GM04504 (cell line): ENCODE measurements at places on chromosomes 5 and 9.

- no peak for DNase-seq
Observed at GRCh38 chr5:473551-474192, 30.7 kb downstream of the EXOC3 start.

GRCh38 chr9:115998666-115999065 lies 154.9 kb upstream of the PAPPA start:
- DNase-seq: no peak

DNA sequence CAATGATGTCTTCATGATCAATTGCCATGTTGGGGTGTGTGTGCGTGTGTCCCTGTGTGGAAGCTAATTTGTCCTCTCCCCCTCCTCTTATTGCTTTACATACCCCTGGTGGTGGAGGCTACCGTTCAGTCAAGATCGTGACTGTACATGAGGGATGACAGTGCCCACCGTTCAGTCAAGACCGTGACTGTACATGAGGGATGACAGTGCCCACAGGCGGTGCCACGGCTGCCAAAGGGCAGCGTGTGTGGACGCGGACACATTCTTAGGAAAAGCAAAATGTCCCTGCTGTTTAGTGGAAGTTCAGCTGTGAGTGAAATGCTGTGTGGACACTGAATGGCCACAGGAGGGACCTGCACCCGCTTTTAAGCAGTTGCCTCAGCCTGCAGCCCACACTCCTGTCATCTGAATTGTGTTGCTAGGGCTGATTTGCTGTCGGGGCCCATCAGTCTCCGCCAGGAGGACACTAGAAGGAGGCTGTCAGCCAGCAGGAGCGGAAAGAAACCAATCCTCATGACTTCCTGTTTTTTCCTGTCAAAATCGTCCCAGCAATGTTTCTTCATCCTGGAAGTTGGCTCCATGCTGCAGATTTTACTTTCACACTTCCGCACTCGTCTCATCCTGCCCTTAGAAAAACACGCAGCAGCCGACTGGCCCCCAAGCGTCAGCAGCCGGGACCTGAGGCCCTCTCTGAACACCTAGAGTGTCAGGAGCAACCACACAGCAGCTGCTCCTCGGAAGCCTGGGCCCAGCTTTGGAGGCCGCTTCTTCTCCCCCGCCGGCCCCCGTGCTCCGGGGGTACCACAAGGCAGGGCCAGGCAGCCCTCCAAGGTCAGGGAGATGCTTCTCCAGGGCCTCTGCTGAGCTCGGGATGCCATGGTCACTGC lies 9.1 kb downstream of the OR2V1 start:
- DNase-seq: no peak

- no peak for DNase-seq
Observed at GRCh38 chr5:145778144-145778900, 56.8 kb downstream of the PRELID2 start.

DNA sequence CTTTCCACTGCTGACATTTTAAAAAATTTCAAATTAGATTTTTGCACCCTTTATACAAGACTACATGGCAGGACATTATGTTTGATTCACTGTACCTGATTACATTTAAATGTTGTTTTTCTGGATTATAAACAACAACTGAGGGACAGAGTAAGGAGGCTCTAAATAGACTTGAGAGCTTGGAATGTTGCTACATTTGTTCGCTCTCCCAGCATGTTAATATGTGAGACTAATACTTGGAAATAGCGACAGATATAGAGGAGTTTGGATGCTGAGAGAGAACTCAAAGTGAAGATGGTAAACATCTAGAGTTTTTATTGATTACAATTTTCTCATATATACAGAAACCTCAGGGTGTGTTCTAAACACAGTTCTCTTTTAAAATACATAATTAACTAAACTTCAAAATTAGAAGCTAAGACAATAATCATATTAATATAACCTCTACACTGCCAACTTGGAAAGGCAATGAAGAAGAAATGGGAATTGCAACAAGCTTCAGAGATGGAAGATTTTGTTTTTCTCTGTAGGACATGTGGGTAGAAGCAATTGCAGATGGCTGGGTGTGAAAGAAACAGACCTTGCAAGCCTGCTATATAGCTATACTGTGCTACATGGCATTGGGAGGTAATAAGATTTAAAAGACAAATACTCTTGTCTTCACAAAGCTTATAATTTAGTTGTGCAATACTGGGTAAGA lies 1.4 kb upstream of the NDFIP1 start:
- no peak for DNase-seq

DNA sequence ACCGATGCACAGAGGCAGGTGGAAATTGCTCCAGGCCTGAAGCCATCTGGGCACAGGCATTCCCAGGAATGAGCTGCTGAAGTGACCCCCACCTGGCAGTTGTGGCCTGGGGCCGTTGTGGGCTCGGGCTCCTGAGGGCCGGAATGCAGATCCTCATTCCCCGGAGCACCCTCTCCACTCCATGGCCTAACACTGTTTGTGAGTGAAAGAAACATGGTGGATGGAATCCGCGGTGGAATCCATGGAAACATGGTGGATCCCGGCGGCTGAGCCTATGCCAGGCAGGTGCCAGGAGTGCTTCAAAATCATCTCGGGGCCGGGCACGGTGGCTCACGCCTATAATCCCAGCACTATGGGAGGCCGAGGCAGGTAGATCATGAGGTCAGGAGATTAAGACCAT lies 3.6 kb upstream of the SARDH start:
- DNase-seq: no peak

GRCh38 chr9:35688558-35689541 lies 875 bp downstream of the TPM2 start:
- peak; percentile 46 for DNase-seq

DNA sequence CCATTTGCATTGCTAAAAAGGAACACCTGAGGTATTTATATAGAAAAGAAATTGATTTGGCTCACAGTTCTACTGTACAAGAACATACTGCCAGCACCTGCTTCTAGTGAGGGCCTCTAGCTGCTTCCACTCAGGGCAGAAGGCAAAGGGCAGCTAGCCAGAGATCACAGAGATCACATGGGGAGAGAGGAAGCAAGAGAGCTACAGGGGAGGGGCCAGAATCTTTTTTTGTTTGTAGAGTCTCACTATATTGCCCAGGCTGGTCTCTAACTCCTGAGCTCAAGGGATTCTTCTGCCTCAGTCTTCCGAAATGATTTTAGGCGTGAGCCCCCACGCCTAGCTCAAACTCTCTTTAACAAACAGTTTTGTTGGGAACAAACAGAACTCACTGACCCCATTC lies 6.1 kb downstream of the SLCO4C1 start:
- DNase-seq: no peak

DNA sequence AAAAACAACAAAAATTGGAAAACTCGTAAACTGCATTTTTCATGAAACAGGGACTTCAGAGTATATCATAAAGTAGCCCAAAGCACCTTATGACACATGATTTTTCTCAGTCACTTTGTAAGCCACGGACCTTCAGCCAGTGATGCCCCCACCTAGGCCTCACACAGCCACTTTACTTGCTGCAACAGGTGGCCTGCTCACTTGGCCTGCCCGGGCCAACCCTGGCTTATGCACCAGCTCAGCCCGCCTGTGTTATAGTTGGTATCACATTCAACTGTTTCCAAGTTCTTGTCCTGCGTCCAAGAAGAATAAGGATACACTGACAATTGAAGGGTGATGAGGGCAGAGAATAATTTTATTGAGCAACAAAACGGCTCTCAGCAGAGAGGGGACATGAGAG lies 219.2 kb downstream of the FER start:
- DNase-seq: no peak

DNA sequence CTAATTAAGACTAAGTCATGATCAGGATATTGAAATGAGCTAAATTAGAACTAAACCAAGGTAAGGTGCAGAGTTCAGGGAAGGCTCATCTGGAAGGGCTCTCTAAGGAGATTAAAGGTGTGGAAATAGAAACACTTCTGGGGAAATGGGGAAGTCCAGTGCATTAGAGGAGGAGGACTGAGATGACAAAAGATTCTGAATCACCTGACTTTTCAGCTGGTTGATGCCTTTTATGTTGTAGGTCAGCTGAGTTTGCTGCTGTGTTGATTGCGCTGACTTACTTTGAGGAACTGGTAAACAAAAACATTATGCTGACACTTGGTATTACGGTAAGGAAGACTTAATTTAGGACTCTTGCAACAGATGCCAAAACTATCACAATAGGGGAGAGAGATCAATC lies 23.8 kb downstream of the IFNA5 start:
- DNase-seq: no peak

GRCh38 chr9:134539586-134540194 lies 101.9 kb upstream of the COL5A1 start:
- DNase-seq: no peak

GRCh38 chr9:135108831-135109510 lies 21.5 kb downstream of the OLFM1 start:
- DNase-seq: no peak

- no peak for DNase-seq
Observed at GRCh38 chr9:1960342-1961042, 54.7 kb upstream of the SMARCA2 start.

DNA sequence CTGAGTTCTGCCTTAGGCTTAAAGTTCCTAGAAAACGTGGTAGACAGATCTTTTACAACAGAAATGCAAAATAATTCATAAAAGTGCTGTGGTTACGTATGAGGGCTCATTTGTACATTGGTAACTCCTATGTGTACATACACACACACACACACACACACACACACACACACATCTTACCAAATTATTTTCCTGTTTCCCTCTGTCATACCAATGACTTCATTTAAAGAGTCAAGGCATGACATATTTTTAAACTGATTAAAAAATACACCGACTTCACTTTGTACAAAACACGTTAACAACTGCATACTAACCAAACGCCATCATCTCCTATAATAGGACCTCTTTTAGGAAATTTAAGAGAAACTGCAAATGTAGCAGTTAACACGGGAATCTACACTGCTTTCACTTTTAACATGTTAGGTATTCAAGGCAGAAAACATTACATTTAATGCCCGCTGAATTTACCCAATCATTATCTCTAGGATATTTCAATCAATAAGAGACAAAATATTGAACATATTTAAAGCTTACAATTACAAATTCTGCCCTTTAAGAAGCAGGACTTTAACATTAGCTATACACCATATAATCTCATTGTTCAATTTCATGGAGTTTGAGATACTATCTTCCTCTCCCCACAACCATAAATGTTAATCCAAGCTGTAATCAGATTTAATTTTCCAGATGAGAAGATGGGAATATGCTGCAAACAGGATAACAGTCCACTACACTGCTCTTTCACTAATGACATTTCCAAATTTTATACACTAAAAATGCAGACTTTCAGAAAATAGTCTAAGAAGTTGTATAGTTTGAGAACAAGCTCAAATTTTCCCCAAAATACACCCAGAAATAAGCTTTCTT lies 133.1 kb downstream of the DENND1A start:
- no peak for DNase-seq

GRCh38 chr9:134690946-134691694 lies 49.5 kb downstream of the COL5A1 start:
- no peak for DNase-seq

GRCh38 chr5:160333721-160334120 lies 21.4 kb upstream of the CCNJL start:
- DNase-seq: peak; percentile 23

GRCh38 chr5:150516011-150516410 lies 8.1 kb downstream of the NDST1 start:
- DNase-seq: no peak

- DNase-seq: no peak
Observed at GRCh38 chr5:4104831-4105597, 509.4 kb downstream of the IRX1 start.

DNA sequence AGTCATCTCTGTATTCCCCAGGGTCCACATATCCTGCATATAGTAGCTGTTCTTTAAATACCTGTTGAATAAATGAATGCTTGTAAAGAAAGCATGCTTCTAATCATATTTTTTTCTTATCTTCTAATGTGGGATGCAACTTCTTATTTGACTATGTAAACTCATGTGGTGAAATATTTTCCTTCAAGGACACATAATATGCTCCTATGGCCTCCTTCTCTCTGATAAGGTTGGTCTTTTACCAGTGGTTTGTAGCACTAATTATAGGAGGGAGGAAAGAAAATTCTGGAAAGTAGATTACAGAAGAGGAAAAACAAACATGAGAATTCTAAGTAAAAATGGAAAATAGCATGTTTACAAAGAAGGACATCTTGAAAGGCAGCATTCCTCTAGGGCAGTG lies 28.6 kb upstream of the C5orf63 start:
- no peak for DNase-seq

DNA sequence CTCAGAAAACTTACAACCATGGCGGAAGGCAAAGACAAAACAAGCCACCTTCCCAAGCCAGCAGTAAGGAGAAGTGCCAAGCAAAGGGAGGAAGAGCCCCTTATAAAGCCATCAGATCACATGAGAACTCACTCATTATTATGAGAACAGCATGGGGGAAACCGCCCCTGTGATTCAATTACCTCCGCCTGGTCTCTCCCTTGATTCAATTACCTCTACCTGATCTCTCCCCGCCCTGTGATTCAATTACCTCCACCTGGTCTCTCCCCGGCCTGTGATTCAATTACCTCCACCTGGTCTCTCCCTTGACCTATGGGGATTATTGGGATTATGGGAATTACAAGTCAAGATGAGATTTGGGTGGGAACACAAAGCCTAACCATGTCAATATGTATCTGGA lies 467.3 kb upstream of the FTMT start:
- no peak for DNase-seq

GRCh38 chr9:126459965-126460843 lies 133.6 kb downstream of the MVB12B start:
- no peak for DNase-seq

GRCh38 chr5:6899221-6899620 lies 186.0 kb downstream of the TENT4A start:
- DNase-seq: no peak

DNA sequence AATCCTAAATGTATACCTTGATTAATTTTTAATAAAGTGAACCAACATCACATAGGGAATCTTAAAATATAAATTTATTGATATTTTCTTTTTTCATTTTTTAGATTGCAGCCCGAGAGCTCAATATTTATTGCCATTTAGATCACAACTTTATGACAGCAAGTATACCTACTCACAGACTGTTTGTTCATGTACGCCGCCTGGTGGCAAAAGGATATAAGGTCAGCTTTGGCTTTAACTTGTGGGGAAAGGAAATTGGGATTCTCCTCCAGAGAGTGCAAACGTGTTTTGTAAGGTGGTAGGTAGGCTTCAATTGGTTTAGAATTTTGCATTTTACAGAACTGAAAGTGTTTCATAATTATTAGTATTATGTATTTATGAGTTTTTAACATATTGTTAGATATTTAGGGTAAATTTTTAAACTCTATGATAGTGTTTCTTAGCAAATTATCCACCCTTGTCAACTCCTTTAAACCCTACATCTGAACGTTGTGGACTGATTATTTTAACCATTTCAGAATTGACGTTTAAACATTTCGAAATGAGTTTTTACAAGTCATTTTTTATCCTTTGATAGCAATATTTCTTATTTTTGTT lies 17.5 kb upstream of the DHFR start:
- DNase-seq: peak; percentile 44
